ENCODE measurements at places on chromosomes 3 and 15.

DNA sequence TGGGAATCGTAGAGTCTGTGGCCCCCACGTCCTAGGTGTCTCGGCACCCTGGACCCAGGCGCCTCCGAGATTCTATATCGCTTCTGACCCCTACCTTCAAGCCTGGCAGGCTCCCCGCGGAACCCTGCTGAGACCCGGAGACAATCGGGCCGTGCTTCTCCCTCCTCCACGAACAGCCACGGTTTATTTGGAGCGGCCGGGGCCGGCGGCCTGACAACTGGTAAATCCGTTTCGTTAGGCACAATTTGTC, 1.4 kb downstream of the GATA2 start:
- DNase-seq, result no peak

GRCh38 chr15:26848498-26848897, 18.4 kb upstream of the GABRA5 start:
- no peak for DNase-seq

- DNase-seq, result no peak
Observed at GRCh38 chr3:8817486-8817885, 48.1 kb upstream of the OXTR start.

- peak; percentile 69 for DNase-seq
Observed at GRCh38 chr15:41494190-41494921, 682 bp downstream of the ITPKA start.

- no peak for DNase-seq
Observed at GRCh38 chr15:94889153-94889552, 657.8 kb downstream of the MCTP2 start.

- DNase-seq, result no peak
Observed at GRCh38 chr3:108516881-108517280, 6.5 kb upstream of the MYH15 start.

DNA sequence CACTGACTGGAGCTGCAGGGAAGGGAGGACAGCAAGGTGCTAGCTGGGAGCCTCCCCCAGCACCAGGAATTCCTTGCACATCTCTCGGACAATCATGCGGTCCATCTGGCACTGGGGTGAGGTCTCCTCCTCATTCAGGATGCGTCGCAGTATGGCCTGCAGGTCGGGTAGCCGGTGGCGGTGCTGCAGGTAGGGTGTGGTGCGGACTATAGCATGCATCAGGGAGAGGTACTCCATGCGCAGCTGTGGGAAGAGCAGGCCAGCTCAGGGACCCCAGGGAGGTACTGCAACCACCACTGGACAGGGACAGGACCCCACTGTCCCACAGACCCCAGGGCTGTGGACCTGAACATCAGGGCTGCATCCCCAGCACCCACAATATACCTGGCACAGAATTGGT, 11.2 kb downstream of the NCKIPSD start:
- DNase-seq, result no peak

DNA sequence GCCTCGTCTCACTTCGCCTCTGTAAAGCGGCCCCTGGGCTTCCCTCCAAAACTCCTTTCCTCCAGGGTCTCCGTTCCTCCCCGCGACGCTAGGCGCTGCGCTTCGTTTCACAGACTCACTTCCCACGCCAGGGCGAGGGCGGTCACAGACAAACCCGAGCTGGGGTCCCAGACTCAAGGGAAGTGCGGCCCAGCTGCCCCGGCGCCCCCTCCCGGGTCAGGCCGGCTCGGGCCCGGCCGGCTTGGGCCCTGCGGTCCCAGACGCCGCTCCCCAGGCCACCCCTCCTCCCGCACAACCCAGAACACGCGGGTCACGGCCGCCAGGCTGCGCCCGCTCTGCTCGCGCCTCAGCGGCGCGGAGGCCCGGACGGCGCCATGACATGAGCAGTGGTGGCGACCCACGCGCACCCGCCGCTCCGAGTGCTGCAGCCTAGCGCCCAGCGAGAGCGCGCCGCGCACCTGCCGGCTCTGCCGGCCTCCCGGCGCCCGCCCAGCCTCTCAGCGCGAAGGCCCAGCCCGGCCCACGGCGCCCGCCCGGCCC, 547 bp downstream of the NUP210 start:
- peak; percentile 61 for DNase-seq

DNA sequence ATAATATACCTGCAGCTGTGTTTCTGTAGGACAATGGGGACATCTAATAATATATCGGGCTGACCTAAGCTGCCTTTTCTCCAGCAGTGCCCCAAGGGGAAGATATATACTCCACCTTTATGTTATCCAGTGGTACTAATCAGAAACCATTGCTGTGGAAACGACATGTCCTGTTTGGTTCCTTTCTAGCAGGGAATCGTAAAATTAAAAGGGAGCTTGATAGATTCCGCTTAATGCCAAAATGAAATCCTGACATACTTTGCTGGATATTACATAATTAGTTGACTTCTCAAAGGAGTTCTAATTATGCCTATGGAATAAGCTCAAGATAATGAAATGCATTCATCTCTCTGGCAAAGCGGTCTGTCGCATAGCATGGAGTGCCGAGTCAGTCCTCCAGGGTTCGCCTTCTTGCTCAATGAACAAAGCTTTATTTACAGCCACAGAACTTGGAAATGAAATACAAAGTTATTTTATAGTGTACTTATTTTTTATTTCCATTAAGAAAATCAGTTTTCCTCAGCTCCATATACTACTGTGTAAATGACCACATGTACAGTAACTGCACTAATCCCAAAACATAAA, 262.8 kb downstream of the LRTM1 start:
- no peak for DNase-seq

- no peak for DNase-seq
Observed at GRCh38 chr3:191379446-191379845, 49.1 kb upstream of the UTS2B start.

DNA sequence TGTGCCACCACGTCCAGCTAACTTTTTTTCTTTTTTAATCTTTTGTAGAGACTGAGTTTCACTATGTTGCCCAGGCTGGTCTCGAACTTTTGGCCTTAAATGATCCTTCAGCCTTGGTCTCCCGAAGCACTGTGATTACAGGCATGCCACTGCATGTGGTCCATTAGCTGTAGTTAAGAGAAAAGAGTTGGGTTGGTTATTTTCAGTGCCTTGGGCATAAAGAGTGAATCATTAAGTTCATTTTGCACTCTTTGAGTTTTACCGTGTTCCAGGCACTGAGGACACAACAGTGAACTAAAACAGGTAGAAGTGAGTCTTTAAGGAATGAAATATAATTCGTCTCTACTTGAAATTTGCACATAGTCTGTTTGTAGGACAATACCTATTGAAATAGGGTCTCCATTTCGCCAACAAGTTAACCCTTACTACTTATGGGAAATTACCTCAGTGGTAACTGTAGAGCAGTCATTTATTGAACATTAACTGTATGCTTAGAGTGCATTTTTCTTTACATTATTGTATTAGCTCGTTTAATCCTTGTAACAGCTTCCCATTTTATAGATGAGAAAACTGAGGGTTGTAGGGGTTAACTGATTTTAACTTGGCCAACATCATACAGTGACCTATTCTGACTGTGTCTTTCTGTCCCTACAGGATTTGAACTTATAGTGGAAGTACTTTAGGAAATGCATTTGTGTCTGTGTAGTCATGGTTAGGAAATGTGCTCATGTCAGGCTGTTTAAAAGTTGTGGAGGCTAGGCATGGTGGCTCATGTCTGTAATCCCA, 22.7 kb upstream of the TRAK1 start:
- no peak for DNase-seq

DNA sequence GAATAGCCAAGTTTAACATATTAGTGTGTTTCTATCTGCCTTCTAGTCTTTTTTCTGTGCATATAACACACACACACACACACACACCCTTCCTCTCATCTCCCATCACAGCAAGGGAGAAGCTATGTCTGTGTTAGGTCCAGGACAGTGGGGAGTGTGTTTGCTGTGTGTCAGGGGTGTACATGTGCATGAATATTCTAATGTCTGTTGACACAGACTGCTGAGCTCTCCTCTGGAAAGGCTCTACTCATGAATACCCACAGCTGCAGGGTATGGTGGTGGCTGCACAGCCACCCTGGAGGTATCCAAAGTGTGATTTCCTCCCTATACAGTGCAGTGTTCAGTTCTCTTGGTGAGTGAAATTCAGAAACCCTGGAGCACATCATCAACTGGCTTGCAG, 42.9 kb downstream of the ARNT2 start:
- DNase-seq, result no peak

DNA sequence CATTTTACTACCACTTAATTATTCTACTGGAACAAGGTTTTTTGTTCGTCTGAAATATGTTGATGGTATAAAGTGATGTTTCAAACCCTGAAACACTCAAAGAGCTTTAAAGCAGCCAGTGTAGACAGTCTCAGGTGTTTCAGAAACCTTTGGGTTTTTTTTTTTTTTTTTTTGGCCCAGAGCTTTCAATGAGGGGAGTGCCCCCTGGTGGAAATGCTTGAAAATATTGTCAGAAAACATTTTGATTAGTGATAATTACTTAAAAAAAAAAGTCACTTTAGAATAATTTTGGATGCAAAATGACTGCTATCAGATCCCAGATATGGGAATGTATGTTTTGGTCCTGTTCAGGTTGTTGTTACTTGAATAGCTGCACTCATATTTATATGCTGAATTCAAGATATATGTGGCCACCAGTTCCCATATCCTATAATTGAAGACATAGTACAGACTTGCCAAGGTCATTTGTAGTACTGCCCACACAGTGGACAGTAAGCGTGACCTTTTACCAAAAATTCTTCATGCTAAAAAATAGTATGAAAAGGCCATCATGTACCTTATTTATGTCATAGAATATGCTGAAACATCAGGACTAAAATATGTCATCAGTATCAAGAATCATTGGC, 35.9 kb downstream of the SATB1 start:
- peak; percentile 14 for DNase-seq

DNA sequence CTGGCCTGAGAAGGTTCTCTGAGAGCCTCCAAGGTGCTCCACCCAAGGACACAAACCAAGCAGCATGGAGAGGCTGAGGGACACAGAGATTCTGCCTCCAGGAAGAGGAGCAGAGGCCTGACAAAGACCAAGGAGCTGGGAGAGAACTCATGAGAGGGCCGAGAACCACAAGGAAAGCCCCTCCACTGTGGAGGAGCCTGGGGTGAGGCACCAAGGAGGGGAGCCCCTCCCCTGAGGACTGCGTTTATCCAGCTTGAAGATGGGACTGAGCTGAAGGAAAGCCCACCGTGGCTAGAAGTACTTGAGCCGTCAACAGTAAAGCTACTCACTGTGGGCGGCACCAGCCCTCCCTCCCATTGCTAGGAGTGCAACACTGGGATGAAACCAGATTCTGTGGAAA, 63.1 kb upstream of the MEF2A start:
- DNase-seq, result no peak

DNA sequence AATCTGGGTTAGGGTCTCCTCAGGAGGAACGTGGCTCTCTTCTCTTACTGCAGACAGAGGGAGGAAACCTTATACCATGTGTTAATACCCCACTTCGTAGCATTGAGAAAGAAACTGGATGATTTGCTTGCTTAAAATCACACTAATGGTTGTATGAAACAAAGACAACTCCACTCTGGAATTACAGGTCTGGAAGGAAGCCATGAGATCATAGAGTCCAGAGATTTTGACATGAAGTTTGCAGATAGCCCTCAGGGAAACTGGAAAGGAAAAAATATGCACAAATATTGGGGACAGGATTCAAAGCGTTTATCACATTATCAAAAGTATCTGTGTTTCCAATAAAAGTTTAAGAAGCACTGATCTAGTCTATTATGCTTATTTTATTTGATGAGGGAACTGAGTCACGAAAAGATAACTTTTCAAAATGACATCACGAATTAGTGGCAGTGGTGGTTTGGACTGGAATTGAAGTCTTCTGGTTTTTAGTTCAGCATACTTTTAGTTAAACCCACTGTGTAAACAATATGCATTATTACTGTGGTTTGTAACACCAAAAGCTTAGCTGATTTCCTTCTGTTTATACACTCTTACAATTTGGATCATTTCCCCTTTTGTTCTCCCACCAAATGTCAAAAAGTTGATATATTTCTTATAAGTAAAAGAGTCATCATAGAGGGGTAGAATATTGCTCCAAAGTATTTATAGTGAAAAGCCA, 16.8 kb downstream of the FGF7 start:
- no peak for DNase-seq

DNA sequence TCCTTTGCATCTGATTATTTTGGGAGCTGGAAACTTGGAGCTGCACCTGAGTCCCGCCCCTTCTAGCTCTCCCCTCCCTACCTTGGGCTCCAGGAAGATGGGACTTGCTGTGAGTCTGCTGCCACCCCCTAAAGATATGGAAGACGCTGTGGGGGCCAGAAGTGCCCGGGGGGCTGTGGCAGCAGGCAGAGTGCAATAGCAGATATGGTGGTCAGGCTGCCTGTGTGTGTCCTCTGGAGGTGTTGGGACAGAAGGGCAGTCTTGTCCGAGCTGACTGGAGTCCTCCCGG, 485 bp downstream of the PAK6 start:
- DNase-seq, result no peak

- DNase-seq, result no peak
Observed at GRCh38 chr3:57393977-57394376, 101.5 kb upstream of the ASB14 start.

DNA sequence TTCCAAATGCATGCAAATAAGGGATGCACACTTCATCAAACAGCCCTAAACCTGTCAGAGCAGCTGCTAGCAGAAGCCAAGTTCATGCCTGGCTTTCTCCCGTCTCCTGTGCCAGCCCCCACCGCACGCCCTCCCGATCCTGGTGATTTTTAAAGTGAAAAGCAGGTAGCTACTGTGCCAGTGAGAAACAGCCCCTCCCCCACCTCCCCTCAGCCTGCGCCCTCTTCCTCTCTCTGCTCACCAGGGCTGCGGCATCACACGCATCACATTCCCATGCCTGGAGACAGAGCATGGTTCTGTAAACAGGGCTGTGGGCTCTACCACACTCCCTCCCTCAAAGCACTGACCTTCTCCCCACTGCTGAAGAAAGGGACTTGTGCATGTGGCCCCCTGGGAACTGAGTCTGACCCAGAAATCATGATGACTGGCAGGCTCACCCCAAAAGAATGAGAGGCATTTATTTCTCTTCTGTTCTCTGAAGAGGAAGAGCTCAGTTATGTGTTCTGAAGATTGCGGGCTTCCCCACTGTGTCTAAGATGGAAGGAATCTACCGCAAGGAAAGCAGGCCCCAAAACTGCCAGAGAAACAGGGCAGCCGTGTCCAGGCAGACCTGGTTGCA, 14.5 kb upstream of the SLC6A1 start:
- DNase-seq, result peak; percentile 44

GRCh38 chr3:158509891-158510290, 61.1 kb upstream of the MLF1 start:
- no peak for DNase-seq

DNA sequence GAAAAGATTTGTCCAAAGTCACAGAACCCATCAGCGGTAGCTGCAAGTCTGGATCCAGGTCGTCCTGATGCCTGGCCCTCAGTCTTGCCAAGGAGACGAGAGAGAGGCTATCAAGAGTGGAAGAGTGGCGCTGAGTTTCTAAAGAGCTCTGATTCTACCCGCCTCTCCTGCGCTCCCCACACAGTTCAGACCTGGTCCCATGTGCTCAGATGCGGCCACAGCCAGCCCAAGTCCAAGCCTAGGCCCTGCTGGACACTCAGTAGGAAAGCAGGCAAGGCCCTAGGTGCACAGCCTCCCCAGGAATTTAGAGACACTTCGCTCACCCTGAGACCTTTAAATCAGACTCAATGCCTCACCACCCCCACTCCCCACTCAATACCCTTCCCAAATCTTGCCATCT, 32.4 kb downstream of the CCDC12 start:
- DNase-seq, result no peak
